ENCODE measurements at places on chromosomes 2 and 18.
A peak's percentile ranks its signal among the peaks of the same experiment; 100 is the strongest.

GRCh38 chr2:25025229-25026007 lies 16.5 kb upstream of the EFR3B start:
- DNase-seq = no peak

GRCh38 chr2:83594241-83595120 lies 864.6 kb downstream of the SUCLG1 start:
- DNase-seq = no peak

DNA sequence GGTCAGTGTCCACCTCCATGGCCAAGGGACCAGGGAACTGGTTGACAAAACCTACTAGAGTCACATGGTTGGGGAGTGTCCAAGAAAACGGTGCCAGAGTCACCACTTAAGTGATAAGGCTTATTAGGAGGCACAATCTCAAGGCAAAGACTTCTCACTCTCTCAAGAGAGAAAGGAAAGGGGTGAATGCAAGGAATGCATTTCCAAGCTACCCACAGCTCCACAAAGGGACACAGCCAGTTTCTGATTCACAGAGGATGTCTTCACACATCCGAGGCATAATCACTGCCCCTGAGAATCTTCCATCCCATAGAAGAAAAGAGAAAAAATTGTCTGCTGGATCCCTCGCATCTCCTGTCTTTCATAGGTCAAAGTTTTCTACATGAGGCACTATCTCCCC lies 269.3 kb downstream of the TNS1 start:
- DNase-seq = no peak

GRCh38 chr2:162581959-162582798 lies 238.2 kb downstream of the GCA start:
- DNase-seq = no peak

DNA sequence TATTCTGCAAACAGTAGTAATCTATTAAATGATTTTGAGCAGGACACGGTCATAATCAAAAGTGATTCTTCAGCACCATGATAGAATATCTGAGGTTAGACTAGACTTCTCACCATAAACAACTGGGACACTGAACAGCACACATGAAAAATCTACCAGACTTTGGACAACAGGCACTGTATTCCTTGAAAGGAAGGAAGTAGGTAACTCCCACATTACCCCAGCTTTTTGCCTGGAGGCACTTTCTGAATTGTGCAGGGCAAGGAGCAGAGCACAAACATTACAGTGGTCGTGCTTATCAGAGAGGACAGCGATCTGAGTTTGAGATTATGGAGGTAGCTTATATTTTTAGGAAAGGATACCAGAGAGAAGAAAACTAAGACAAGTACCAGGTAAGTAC lies 25.3 kb upstream of the IL1RL1 start:
- DNase-seq = no peak

DNA sequence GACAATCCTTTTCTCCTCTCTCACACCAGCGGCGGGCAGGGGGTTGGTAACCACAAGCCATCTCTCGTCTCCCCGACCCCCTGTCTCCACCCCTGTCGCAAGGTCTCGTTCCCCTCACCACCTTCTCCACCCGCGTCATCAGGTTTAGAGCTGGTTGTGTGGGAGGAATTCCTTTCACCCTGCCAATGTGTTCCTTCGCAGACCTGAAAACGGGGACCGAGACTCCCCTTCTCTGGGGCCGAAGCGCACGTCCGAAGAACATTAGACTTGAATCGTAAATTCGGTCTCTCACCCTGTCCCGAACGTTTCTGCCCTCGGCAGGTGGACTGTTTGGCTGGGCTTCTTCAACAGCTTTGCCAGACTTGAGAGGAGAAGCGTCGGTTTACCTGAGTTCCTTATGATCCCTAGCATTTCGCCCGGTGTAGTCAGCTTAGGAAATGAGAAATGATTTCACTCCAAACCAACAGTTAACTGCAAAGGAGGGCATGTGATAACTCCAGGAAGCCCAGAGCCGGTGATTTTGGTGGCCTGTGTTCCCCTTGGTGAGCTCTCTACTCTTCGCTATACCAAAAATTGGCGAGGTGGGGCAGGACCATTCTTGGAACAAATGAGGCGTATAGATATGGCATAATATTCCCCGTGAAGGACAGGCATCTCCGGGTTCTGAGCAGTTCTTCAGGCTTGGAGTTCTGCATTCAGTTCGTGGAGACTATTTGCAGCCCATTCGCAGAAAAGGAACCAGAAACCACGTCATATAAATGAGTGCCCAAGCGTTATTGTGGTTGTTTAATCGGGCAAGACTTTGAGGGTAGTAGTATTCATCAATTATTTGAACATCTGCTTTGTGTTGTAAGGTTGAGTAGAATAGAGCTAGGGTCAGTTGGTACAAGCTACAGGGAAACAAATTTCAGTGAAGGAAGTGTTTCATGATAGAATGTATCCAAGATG lies 694 bp downstream of the CFAP36 start:
- no peak for DNase-seq

- no peak for DNase-seq
Observed at GRCh38 chr2:127419448-127420038, 1.3 kb downstream of the PROC start.

DNA sequence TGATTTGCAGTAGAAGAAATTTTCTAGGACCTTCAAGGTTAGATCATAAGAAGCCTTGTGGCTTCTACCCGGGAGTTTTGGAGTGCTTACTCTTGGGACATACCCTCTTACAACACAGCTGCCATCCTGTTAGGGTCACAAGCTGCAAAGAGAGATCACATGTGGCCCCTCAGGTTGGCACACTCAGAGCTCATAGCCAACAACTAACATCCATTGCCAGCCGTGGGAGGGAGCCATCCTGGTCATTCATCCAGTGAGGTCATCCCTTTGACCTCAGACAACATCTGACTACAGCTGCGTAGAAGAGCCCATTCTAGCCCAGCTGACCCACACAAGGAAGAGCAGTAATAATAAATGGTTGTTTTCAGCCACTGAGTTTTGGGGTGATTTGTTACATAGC lies 76.9 kb upstream of the NABP1 start:
- no peak for DNase-seq

GRCh38 chr18:33051407-33051806 lies 278.6 kb upstream of the KLHL14 start:
- DNase-seq = no peak

DNA sequence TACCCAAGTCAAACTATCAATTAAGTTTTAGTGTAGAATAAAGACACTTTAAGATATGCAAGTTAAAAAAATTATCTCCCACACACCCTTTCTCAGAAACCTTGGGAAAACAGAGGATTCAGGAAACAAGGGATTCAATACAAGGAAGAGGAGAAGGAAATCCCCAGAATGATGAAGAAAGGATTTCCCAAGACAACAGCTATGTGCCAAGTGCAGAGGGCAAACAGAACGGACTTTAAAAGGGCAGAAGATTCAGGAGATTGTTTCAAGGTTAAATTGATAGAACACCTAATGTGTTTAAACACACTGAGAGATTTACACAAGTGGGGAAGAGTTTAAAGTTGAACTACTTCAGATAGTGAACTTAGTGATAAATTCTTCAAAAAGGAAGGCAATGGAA lies 71.5 kb upstream of the EPAS1 start:
- no peak for DNase-seq

DNA sequence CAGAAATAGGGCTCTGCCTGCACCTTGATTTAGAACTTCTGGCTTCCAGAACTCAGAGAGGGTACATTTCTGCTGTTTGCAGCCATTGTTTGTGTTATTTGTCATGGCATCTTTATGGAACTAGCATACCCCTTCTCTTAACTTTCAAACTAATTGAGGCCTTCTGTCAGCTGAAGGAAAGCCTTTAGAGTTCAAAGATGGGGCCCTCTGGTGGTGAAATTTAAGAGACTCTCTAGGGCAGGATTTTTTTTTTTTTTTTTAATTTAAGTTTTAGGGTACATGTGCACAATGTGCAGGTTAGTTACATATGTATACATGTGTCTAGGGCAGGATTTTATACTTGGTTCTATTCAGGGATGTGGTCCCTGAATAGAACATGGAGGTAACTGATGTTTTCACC lies 260.6 kb upstream of the LINC00305 start:
- peak; percentile 15 for DNase-seq

DNA sequence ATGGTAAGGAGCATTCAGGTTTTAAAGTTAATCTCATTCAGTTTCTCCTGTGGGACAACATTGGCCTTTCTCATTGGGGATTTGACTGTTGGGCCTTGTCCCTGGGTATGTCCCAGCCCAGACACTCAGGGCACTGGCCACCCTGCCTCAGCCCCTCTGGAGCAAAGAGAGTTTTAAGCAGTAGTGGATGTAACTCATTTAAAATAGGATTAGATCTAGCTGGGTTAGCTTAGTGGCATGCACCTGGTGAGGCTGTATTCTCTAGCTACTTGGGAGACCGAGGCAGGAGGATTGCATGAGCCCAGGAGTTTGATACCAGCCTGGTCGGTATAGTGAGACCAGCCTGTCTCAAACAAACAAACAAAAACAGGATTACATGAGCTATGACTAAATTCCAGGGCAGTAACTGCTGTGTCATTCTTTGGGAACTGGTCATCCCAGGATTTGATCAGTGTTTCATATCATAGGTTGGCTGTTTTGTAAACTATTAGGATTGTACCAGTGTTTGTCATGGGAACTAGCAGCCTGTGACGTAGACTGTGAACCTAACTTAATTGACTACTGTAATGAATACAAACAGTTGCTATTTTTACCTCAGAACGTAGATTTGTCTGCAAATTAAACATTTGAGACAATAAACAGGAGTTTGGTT lies 12.5 kb downstream of the INPP4A start:
- DNase-seq = no peak

GRCh38 chr2:69888451-69888850 lies 5.3 kb upstream of the SNRNP27 start:
- DNase-seq = no peak

DNA sequence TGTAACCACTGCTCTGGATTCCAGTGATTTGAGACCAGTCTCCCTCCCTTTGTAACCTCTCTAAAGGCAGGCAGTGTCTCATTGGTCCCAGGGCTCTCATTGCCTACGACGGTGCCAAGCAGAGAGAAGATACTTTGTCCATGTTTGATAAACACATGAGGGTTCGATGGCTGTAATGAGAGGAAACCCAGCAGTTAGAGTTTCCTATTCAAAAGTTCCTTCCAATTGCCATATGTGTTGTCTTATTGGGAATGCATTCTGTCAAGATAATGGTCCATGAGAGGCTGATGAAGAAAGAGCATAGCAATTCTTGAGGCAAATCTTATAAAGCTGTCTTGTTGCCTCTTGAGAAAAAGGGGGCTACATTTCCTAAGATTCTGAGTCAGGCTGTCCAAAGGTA lies 292.5 kb downstream of the LRRTM1 start:
- no peak for DNase-seq

DNA sequence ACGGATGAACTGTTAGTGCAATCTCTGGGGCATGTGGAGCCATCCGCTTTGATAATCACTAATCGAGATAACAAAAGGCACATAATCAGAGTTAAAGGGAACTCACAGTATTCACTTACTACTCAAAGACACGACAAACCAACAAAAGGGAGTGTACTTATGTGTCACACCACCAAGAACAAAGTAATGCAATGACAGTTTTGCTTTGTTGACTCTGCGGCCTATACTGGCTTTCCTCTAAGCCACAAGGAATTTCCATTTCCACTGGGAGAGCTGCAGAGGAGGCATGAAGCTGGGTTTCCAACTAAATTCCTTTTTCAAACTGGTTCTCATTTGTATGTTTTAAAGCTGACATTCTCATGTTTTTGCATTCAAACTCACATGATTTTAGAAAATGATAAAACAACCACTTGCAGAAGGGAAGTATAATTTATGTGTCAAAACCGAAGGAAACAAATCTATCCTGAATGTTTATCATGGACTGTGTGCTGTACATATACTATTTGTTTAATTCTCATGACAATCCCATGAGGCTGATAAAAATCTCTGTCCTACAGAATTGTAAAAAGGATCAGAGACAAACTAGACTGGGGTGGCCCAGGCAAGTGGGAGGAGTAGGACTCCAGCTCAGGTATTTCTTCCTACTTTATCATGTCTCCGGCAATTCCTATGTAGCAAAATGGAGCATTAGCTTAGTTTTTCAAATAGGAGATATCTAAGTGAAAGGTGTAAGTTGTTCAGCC lies 149.6 kb upstream of the SMAD7 start:
- no peak for DNase-seq

DNA sequence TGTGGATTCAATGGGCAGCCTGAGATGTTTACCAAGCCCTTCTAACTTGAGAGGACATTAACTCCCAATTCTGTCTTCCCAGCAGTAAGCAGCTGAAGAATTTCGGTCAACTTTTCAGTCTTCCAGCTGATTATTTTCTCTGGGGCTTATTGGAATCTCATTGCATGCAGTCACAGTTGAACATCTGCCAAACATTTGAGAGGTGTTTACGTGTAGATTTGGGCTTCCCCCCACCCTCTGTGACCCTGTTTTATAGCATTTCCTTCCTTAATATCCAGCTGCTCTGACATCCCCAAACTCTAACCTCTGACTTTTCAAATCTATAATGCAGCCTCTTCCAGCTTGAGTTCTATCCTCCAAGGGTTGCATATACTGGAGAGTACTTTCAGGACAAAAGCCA lies 16.5 kb upstream of the VIT start:
- no peak for DNase-seq

DNA sequence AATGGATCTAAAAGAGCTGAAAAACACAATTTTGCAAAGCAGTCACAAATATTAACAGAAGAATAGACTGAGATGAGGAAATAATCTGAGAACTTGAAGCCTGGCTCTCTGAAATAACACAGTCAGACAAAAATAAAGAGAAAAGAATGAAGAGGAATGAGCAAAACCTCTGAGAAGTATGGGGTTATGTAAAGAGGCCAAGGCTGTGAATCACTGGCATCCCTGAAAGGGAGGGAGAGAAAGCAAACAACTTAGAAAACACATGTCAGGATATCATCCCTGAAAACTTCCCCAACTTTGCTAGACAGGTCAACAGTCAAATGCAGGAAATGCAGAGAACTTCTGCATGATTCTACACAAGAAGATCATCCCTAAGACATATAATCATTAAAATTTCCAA lies 73.5 kb upstream of the LHCGR start:
- no peak for DNase-seq

GRCh38 chr18:8776013-8776943 lies 70.9 kb downstream of the MTCL1 start:
- peak; percentile 81 for DNase-seq

GRCh38 chr2:18362696-18363095 lies 197.8 kb downstream of the RDH14 start:
- DNase-seq = no peak

DNA sequence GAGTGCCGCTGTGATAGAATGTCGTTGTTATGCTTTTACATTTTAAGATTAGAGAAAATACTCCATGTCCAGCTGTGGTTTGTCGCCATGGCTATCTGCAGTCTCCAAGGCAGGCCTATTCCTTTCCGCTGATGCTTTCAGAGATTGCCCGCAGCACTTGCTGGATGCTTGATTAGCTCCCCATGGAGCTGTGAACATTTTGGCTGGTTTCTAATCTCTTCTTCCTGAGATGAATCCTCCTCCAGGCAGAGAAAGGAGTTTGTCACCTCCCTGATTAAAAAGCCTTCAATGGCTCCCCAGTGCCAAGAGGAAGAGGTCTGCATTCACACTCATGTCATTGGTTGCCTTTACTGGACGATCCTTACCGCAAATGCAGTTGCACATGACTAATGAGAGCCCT lies 32.6 kb upstream of the LPIN1 start:
- DNase-seq = no peak

GRCh38 chr2:64844087-64844486 lies 145.1 kb upstream of the SLC1A4 start:
- DNase-seq = no peak

- no peak for DNase-seq
Observed at GRCh38 chr2:40957508-40957907, 505.6 kb upstream of the SLC8A1 start.
